Suppressor macrophage (primary cell): ENCODE measurements at places on chromosomes 6 and 20.

GRCh38 chr6:167566711-167567141, 241.8 kb downstream of the TTLL2 start:
- DNase-seq, result no peak

DNA sequence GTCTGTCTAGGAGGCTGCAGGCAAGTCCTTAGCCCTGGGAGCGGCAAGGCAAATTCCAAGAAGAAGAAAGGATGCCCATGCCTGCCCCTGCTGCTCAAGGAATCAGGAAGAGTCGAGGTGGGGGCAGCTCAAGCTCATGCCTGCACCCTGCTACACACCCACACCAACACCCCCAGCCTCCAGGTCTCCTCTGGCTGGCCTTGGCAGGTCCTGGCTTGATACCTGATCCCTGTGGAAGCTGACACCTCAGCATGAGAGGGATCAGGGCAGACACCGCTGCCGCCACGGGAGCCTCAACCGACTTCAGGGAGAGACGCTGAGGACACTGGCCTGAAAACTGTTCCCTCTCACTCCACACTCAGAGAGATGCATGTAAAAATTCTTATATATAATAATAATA, 35.5 kb upstream of the MAFB start:
- DNase-seq, result no peak

DNA sequence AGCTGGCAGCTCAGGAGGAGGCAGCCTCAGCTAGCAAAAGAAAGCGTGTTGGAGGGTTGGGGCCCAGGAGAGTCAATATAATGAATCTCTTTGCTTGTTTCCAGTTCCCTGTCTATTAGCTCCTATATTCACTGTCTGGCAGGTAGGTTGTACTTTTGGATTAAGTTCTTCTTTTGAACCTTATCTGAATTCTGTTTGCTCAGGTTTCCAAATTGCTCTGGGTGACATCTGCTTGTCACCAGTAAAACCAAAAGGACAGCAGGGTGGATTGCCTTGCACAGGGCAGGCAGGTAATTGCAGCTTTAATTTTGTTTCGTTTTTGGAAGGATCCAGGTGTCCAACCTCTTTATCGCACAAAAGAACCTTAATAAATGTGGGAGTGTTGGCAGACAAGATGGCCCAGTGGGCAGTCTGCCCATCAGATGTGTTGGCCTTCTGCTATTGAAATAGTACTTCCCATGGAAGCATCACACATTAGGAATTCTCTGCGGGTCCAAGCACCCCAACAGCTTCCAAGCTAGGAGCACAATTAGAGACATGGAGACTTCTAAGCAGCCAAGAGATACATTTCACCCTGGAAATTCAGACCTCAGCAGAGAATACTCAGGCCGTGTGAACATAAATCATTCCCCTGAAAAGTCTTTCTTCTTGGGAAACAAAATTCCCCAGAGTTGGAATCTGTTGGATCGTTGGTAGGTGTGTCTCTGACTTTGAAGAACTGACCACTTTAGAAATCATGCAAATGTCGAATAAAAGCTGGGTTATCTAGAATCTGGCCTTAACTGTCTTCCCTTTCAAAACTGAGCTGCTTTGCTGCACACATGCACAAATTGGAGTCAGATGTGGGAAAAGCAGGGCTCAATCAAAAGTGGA, 286.9 kb upstream of the BMP2 start:
- DNase-seq, result no peak

DNA sequence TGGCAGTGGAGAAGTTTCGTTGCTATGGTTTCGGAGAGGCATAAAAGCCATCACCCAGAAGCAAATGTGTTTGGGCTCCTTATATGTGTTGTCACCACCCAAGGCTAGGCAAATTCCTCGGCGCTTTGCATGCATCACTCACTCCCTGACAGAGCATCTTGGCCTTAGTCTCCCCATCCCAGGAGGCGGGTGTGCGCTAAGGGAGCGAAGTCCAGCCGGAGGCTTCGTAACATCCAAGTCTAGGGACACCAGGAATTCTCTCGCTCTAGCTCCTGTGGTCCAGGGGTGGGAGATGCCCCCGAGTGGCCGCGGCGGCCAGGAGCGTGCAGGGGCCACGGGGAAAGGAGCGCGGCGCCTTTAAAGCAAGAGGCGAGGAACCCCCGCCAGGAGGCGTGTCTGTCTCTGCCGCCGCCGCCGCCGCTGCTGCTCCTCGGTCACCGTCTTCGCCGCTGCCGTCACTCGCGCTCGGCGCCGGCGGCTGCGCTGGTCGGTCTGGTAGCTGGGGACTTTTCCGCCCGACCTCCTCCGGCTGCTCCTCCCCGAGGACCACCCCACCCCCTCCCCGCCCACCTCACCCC, at the start of gene GRIK2:
TSS of gene GRIK2 (plus strand) at position 458 of the 578 bp plus-strand sequence.
- DNase-seq, result no peak
